Activated CD4-positive, alpha-beta T cell treated with anti-CD3 and anti-CD28 coated beads, Interleukin-2, amount 10 ng/mL, durations not matched to agents 7 days and 5 days (primary cell): ENCODE measurements at places on chromosomes 2 and 18.

GRCh38 chr2:192002418-192002817, 155.5 kb upstream of the CAVIN2 start:
- no peak for DNase-seq

- DNase-seq: no peak
These were observed 104.6 kb downstream of the LDLRAD4 start for GRCh38 chr18:13323186-13323585.

DNA sequence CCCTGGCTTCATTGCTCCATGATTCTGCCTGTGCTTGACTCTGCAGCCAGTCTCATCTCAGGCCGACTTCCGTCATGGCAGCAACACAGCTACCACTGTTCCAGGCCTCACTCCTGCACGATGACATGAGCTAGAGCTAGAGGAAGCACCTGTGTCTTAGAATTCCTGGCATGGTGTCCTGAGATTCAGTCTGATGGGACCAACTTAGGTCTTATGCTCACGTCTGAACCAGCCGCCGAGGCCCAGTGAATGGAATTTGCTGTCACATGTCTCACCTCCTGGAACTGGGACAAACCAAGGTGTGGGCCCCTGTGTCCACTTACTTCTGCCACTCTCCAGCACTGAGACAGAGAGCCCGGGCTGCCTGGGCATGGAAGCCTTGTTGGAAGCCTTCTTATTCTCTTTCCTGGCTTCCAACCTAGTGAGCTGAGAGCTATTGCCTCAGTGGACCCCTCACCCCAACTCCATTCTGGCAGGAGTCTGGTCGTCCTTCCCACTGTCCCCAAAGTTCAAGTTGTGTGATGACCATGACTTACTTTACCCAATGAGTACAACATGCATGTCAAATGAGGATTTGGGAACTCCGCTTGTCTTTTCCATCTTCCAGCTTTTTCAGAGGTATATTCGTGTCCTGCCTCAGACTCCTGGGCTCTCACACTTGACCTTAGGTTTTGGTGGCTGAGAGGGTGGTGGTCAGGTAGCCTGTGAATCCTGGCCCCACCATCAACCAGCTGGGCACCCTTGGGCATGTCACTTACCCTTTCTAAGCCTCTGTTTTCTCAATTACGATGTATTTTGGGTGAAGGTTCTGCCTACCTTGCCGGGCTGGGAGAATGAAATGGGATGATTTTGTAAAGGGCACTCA, 39.1 kb upstream of the HS6ST1 start:
- no peak for DNase-seq

- DNase-seq: no peak
These were observed 114.8 kb upstream of the CDC42EP3 start for GRCh38 chr2:37786191-37786698.

DNA sequence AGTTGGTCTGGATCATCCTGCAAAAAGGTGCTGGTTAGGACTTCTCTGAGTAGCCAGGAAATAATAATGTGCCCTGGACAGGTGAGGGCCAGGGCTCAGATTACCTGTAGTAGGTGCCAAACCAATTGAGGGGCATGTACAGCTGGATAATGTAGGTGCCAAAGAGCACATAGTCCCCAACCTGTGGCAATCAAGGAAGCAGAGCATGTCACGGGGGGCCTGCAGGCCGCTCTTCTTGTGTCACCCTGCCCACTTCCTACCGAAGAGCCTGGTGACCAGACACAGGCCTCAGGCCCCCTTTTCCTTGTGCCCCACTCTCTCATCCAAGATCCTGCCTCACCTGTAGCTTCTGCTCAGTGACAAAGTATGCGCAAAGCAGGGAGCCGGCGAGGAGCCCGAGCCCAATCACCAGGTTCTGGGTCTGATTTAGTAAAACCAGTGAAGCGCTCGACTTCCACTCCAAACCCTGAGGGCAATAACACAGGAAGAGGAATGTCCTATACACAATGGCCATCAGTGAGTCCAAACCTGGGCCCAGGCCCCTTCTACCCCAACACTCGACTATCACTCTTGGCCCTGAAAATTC, 5.2 kb downstream of the ABCB6 start:
- no peak for DNase-seq

DNA sequence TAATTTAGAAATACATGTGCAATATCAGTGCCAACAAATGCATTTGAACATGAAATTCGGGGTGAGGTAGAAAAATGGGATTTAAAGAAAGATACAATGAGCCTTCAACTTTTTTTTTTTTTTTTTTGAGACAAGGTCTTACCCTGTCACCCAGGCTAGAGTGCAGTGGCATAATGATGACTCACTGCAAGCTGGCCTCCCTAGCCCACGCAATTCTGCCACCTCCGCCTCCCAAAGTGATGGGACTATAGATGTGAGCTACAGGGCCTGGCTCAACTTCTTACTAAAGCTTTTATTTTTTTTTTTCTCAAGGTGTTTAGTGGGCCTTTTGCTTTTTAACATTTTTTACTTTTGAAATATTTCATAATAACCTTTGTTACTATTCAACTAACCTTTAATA, 365.6 kb downstream of the LRRTM4 start:
- DNase-seq: no peak

GRCh38 chr2:74399785-74400184, 19.7 kb upstream of the DCTN1 start:
- peak; percentile 46 for DNase-seq

DNA sequence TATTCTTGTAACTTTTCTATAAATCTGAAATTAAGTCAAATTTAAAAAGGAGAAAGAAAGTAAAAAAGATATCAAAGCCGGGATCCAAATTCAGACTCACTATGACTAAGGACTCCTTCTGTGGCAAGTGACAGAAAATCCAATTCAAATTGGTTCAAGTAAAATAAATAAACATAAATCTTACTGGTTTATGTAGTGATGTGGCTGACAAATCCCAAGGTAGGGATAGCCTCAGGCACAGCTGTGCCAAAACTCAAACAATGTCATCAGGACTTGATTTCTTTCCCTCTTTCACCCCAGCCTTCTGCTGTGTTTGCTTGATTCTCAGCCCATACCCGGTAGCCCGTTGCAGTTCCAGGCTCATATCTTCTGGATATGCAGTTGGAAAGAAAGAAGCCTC, 284.6 kb downstream of the SP3 start:
- DNase-seq: no peak

DNA sequence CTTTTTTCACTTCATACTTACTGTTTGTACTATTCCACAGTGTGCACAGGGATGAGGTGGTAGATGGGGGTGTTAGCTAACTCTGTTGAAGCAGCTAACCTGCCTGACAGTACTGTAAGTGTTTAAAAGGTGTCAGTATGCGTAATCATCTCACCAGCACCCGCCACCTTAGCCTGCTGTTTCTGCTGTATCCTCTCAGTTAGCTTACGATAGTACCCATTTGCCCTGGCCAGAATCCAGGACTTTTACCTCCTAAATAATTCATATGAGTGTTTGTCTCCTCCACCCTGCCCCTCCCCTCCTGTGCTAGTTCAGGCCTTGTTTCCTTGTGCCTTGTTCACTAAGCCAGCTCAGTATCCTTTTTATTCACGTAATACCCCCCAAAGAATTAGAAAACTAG, 34.2 kb downstream of the TRAPPC12 start:
- DNase-seq: no peak

DNA sequence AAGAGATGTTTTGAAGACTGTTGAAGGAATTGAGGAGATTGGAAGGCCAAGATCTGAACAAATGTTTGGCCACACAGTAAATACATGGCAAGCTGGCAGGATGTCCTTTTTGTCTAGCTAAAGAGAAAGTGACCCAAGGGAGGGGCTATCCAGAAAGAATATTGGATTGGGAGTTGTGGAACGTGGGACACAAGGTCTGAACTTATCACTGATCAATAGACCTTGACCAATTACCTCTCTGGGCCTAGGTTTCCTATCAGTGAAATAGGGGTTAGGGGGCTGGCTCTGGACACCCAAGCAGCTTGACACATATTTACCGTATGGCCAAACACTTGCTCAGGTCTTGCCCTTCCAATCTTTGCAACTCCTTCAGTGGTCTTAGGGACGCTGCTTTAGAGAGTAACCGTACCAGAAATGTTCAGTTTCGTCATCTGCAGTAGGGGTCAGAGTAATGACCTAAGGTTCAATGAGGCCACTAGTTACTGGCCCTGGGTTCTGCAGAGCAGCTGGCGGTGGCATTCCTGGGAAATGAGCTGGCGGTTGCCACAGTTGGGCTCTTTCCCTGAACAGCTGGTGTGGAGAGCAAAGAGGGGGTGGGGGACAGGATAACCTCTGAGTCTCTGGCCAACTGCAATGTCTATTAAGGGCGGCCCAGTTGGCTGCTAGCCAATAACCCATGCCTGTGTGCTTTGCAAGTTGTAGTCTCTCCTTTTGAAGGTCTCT, 70.1 kb upstream of the STPG4 start:
- DNase-seq: no peak

DNA sequence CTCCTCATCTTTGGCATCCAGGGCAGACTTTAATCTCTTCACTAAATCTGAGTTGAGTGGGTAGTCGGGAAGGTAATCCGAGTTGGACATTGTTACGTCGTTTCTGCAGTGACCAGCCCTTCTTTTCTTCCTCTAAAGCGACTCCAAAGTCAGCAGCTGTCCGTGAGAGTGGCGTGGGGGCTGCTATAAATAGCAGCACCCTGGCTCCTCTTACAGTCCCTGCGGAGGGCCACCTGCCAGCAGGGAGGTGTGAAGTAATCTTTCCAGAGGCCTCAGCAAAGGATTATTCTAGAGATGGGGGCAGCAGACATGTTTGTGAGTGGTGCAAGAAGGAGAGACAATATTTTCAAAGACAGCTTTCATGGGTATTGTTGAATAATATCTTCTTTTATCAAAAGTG, at the start of gene ASB18:
TSS of gene ASB18 (minus strand) at position 151 of the 400 bp plus-strand sequence. CDS start at position 90, 61 bp downstream.
- DNase-seq: no peak

DNA sequence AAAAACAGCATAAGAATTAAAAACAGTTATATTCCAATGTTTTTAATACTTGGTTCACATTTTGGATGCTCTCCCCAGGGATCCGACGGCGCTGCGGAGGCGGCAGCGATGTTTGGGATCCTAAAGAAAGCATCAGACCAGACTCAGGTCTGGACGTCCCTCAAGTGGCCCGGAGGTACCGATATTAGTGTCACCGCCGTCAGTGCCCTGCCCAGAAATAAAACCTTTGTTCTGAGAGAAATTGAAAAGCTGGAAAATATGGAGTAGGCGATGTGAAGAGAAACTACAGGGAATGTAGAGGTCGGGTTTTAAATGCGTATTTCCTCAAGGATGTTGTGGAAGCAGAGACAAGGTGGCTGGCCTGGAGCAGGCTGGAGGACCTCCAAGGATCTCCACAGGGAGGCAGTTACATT, 683 bp upstream of the TBC1D8 start:
- no peak for DNase-seq

DNA sequence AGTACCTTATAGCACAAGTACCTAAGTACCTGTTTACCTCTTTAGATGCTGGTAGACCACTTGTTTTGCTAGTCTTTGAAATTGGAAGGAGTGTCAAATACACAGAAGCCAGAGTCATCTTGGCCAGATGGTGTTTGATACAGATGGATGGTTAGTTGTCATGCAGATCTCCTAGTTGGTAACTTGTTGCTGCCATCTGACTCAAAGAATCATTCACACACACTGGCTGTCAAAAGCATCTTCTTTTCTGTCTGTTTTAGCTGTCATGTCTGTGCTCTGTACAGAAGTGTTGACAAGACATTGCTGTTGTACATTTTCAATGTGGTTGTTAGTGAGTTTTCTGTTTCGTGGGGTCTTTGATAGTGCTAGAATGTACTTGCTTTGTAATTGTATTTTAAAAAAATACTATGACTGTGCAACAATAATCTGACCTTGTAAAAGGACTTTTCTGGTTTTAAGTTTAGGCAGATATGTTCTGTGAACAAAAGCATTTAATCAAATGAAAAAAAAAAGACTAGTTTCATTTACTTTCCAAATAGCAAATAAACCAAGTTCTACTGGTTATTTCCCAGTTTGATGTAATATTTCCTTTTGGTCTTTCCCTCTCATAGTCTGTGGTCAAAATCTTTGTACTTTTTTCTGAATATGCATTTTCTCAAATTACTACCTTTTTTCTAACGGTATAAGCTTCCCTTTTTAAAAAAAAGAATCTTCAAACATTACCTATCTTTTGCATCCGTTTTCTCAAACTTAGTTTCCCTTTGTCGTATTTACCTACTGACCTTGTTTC, 39.9 kb downstream of the TANK start:
- DNase-seq: no peak

DNA sequence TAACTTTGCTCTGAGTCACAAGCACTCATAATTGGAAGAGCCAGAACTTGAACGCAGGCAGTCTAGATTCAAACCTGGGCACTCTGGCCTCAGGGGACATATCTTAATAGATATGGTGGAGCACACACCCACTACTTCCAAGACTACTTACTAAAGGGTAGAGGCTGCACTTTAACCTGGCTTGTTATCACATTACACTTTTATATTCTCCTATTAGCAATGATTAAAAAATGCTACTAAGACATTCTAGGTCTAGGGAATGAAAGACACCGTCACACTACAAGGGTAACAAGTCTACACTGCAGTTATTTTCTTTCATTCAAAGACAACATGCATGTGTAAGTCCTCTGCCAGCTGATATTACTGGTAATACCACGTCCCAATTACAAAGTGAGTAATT, 258.8 kb downstream of the ZNF521 start:
- no peak for DNase-seq

DNA sequence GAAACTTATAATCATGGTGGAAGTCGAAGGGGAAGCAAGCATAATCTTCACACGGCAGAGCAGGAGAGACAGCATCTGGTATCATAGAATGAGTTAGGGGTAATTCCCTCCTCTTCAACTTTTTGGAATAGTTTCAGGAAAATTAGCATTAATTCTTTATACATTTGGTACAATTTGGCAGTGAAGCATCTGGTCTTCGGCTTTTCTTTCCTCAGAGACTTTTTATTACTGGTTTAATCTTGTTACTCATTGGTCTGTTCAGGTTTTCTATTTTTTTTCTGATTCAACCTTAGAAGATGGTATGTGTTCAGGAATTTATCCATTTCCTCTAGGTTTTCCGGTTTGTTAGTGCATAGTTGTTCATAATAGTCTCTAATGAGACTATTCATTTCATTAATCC, 39.7 kb upstream of the ABCA12 start:
- DNase-seq: no peak

GRCh38 chr2:224948859-224949258, 93.4 kb downstream of the DOCK10 start:
- no peak for DNase-seq

DNA sequence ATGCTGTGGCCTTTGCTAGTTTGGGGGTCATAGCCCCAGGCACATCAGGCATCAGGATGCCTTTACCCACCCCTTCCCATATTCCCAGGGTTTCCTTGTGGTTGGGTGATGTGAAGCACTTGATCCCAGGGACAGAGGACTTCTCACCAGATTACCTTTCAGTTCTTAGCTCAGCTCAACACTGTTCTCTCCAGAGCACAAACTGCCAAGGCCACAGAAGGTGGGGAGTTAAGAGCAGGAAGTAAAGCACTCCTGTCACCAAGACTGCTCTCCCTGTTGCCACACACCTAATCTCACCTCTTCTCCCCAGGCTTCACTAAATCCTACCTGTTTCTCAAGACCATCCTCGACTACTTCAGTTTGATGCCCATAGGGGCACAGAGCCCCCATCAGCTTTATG, 25.9 kb downstream of the FHOD3 start:
- no peak for DNase-seq

GRCh38 chr2:1716441-1716840, 27.9 kb downstream of the PXDN start:
- no peak for DNase-seq
